ENCODE measurements at places on chromosomes 3 and 15.

- DNase-seq = no peak
Measured at GRCh38 chr15:99279290-99279689, 28.0 kb downstream of the LRRC28 start.

DNA sequence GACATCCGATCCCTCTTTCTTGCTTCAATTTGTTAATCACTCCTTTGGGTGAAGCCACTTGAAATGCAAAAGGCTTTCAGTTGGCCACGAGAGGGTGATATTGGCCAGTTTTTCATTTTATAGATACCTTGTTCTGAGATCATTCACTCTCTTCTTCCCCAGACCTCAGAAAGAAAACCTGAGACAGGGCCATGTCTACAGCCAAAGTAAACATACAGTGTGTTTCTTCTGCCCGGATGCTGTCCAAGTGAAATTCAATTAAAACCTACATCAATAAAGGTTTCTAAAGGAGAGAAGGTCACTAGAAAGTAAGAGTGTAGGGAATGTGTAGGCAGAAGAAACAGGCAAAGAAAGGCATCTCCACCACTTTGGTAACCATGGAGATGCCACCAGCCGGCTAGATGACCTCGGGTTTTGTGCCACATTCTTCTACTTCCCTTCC is 39.5 kb upstream of the FMN1 start:
- DNase-seq = no peak

GRCh38 chr3:172134352-172134751 is 95.0 kb downstream of the FNDC3B start:
- DNase-seq = no peak

DNA sequence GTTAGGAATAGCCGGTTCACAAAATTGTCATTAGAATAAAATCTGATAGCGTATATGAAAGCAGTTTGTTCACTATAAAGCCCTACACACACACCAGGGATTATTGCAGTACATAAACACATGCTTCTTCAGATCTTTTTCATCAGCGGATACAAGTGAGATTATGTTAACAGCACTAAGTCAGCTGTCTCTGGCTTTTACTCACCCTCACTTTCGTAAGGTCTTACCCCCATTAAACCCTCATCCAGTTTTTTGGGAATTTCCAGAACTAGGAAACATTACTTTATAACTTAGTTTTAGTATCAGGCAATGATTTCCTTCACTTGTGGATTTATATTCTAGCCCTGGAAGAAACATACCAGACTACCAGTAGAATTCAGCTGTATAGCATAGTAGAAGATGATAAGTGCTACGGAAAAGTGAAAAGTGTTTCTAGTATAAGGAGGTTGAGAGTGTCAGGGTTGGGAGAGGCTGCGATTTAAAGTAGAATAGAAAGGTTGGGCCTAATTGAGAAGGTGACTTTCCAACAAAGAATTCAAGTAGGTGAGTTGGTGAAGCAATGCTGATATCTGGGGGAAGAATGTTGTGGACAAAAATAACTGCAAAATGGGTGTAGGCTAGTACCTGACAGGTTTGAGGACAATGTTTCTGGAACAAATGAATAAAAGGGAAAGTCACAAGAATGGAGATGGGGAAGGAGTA is 22.7 kb downstream of the TMEM207 start:
- no peak for DNase-seq

DNA sequence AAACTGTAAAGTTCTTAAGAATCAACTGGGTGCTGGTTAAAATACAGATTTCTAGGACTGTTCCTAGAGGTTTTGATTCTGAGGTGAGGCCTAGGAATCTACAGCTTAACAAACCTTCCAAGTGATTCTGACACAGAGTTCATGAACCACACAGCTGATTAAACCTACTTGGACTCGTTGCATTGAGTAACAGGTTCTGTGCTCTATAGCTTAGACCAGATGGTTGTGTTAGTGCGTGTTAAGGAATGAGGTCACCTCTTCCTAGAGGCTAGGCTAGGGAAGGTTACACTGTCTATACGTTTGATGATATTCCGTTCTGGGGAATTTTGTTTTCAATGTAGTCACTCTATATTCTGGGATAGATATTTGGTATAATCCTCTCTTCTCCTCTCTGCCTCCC is 21.9 kb downstream of the EID1 start:
- no peak for DNase-seq
